BJ (cell line): ENCODE measurements at places on chromosomes 12 and 14.

DNA sequence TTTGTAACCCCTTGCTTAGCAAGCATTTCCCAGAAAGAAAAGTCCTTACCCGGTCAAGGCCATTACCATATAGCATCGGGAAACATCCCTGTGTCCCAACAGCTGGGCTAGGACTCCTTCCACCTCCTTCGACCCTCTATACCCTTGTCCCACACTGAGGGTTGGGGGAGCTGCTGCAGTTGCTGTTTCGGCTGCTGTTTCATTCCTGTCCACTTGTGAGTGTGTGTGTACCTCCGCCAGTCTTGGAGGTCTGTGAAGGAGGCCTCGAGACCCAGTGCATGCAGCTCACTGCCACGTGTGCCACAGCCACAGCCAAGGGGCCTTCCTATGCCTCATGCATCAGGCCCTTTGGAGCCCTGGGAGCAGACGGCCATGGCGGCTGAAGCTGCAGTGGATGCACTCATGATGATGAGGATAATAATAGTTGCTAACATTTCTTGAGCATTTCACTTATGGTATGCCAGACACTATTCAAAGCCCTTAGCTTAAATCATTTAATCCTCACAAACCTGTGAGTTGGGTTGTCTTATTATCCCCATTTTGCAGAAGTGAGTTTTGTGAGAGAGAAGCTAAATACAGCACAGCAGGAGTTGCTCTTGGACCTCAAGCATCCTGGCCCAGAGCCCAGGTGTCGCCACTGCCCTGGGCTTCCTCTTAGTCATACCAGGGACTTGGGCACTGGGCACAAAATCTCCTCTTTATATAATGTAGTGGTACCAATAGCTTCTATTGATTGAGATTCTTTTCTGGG, 156.5 kb downstream of the PRKCH start:
- DNase-seq = no peak

DNA sequence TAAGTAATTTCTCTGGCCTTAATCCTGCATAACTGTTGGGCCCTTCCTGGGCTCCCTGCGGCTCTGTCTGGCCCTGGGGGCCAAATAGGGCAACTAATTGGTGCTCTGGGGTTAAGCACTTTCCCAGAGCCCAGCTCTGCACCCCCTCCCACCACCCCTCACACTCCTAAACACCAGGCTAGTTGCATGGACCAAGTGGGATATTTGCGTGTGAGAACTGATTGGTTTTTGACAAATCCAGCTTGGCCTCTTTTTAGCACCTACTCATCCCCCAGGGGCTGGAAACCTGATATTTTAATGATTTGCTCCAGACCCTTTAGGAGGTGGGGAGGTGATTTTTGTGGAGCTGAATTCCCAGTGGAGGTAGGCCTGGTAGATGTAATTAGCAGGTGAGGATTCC, 91.9 kb downstream of the DICER1 start:
- DNase-seq = no peak

DNA sequence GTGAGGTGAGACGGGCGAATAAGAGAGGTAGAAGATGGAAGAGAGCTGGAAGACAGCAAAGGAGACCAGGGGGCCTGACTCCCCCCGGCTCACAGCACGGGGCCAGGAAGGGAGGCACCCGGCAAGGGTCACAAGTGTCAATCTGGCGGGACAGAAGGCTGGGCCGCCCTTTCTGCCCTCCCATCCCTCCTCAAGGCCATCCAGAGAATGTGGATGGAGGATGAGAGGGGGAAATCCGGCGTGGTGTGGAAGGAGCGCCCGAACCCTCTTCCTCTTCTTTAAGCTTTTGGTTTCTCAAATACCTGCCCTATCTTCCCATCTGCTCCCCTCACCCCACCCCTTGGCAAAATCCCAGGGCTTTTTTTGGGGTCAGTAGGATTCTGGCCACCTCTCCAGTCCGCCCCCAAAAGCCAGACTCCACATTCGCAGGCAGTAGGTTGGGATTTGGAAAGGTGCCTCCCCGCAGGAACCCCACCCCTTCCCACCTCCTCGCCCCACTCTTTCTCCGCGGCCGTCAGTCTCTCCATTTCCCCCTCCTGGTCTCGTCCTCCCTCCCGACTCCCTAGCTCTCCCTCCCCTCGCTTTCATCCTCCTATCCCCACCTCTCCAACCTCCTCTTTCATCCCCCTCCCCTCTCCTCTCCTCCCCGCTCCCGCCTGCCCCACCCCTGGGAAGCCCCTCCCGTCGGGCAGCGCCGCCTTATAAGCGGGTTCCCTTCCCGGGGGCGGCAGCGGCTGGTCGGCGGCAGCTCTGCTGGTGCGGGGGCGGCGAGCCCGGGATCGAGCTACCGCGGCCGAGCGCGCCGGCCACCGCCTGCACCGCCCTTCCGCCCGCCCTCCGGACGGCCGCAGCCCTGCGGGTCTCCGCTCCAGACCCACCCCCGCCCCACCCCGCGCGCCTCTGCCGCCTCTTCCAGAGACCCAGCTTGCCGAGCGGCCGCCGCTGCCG, at the start of gene PTMS:
Gene PTMS, plus strand, starts transcription at position 730 of the 948 bp plus-strand sequence. CDS start 343 bp downstream, outside the sequence.
- DNase-seq = peak; percentile 59

DNA sequence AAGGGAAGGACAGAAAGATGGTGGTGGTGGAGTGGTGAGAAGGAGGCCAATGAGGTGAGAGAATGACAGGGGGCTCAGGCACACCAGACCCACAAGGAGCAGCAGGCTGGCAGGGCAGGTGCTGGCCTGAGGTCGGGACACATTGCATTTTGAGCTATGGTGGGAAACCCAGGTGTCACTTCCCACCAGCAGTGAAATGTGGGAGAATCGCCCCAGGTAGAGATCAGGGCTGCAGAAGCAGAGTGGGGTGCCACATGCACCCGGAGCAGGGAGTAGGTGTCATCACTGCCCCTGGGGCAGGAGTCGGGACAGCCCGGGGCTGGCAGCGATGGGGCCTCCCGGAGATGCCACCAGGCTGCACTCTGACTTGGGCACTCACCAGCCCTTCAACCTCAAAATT, 315.8 kb downstream of the BCL11B start:
- no peak for DNase-seq

DNA sequence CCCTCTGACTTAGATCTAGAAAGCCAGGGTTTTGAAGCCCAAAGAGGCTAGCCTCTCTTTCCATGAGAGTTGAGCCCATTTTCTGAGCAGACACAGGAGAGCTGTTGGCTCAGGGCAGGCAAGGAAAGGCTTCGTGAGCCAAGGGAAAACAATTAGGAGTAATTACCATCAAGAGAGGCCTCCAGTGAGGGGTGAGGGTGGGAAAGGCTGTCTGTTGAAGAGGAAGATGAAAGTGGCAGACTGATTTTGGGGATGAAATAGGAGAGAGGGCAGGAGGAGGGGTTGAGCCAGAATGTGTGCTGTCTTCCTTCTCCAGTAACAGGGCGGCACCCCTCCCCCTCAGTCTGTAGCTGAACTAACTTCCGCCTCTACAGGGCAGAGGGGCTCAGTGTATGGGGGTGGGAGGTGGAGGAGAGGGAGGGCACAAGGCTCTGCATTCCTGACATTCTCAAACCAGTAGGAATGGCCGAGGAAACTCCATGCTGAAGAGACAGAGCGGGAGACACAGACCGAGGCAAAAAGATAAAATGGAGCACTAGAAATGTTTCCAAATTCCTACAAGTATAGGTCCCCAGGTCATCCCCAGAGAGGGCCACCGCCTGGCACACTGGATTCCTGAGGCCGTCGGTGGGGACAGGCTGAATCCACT, 33.1 kb upstream of the COL2A1 start:
- no peak for DNase-seq

GRCh38 chr12:7837366-7837765, 35.3 kb downstream of the SLC2A14 start:
- no peak for DNase-seq

DNA sequence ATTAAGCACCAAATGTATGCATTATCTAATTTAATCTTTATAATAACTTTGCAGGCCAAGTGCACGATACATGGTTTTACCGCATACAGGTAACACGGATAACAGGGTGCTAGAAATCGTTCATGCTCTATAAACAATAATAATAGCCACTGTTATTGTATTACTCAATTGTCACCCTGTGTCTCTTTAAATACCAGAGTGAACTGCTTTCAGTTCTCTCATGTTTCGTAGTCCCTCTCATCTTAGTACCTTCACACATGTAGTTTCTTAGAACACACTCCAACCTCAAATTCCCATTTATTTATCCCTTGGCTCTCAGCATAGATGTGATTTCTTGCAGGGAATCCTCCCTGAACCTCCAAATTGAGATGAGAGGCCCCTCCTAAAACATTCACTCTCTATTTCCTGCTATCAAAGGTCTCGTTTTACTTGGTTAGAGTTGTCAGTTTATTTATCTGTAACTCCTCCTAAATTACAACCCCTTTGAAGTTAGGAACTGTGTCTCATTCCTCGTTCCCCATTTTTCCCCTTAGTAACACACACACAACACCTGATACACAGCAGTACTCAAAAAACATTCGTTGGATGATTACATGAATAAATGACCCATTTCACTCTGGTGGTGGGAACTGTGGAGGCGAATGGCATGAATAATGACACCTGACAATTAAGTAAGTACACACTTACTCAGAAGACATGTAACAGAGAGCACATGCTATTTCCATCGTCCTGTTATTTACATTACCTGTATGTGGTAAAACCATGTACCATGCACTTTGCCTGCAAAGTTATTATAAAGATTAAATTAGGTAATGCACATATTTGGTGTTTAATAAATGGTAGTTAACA, 134.6 kb downstream of the BTG1 start:
- no peak for DNase-seq

DNA sequence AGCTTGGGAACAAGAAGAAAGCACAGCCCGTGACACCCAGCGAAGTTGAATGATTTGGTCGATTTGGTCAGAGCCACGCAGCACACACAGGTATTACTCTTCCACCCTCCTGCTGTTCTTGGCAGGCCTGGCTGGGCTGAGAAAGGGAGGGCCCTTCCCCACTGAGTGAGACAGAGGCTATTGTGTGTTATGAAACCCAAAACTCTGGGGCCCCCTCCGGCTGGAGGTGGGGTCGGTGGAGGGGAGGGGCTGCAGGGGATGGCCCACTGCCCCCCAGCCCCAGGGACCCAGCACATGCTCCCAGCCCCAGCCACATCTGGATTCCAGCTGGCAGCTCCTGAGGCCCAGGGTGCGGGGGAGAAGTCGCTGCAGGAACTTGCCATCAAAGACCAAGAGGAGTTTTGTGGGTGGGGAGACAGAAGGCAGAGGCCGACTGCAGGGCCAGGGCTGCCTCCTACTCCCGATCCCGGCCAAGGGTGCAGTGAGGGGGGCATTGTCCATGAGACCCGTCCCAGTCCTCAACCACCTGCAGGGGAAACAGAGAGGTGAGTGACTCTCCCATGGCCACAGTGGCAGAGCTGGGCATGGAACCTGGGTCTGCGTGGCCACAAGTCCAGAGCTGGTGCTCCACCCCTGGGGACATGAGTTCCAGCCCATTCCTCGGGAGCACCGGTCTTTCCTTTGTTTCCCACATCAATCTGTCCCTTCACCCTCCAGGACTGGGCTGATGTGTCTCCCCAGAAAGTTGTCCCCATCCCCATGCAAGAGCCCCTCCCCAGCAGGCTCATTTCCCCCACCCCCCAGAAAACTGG, 8.7 kb downstream of the TMEM119 start:
- no peak for DNase-seq

DNA sequence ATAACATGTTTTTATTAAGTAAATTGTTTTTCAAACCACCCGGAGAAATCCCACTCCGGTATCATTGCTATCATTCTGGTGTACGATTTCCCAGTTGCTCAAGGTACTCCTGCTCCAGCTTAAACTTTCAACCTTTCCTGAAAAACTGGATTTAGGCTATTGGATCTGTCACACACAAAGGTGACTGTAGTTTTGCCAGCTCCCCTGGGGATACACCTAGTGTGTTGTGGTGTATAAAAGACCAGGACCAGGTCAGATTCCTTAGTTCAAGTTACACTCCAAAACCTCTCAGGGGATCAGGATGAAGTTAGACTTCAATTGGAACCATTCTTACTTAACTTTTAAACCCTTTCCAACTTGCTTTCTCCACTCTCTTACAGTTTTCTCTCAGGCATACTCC, 303.9 kb downstream of the NOVA1 start:
- no peak for DNase-seq

GRCh38 chr14:105492971-105493871, 2.2 kb downstream of the TEDC1 start:
- DNase-seq = no peak

- no peak for DNase-seq
These were observed 30.9 kb upstream of the RERGL start for GRCh38 chr12:18120899-18121298.

DNA sequence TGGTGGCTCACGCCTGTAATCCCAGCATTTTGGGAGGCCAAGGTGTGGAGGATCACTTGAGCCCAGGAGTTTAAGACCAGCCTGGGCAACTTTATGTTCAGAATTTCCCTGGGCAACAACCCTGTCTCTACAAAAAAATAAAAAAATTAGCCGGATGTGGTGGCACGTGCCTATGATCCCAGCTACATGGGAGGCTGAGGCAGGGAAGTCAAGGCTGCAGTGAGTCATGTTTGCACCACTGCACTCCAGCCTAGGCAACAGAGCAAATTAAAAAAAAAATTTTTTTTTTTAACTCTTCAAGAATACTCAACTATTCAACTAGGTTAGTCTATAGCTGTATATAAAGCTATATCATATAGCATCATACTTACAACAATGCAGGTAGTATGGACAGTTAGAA, 113.0 kb downstream of the RALGAPA1 start:
- no peak for DNase-seq

DNA sequence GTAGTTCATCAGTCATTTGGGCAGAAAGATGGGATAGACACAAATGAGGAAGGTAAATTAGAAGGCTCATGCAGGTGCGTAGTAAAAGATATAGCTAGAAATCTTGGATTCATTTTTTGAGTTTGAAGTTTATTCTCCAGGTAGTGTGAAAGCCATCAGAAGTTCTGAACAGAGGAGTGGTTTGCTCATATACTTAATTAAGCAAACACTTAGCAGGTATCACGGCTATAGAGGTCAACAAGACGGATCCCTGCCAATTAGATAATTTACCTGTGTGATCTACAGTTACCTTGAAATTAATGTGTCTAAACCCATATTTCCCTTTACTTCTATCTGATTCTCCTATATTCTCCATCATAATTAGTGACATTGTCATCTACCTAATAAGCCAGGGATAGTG, 29.7 kb downstream of the PALS1 start:
- DNase-seq = no peak

GRCh38 chr12:10075451-10075850, 23.3 kb downstream of the CLEC1A start:
- DNase-seq = no peak

GRCh38 chr12:95118138-95118787, 44.8 kb upstream of the NR2C1 start:
- DNase-seq = peak; percentile 81

DNA sequence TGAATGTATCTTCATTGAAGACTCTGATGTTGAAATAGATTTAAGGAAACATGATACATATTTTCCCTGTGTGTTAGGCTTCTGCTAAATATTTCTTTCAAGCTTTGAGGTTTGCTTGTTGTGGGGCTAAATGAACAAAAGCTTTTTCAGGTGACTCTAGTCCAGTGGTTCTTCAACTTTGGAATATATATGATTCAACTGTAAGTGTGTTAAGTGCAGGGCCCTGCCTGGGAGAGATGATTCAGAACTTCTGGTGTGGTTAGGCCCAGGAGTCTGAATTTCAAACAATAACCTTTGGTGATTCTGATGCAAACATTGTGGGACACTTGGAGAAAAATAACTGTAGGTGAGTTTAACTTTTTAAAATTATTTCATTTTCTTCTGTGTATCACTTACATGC, 93.0 kb downstream of the TRHDE start:
- DNase-seq = no peak
